Kidney epithelial cell (primary cell): ENCODE measurements at places on chromosomes 5 and 9. TPM values are rescaled to one million over a fixed set of nuclear protein-coding genes. Genes with fewer than 3 reads are reported as not detected.

DNA sequence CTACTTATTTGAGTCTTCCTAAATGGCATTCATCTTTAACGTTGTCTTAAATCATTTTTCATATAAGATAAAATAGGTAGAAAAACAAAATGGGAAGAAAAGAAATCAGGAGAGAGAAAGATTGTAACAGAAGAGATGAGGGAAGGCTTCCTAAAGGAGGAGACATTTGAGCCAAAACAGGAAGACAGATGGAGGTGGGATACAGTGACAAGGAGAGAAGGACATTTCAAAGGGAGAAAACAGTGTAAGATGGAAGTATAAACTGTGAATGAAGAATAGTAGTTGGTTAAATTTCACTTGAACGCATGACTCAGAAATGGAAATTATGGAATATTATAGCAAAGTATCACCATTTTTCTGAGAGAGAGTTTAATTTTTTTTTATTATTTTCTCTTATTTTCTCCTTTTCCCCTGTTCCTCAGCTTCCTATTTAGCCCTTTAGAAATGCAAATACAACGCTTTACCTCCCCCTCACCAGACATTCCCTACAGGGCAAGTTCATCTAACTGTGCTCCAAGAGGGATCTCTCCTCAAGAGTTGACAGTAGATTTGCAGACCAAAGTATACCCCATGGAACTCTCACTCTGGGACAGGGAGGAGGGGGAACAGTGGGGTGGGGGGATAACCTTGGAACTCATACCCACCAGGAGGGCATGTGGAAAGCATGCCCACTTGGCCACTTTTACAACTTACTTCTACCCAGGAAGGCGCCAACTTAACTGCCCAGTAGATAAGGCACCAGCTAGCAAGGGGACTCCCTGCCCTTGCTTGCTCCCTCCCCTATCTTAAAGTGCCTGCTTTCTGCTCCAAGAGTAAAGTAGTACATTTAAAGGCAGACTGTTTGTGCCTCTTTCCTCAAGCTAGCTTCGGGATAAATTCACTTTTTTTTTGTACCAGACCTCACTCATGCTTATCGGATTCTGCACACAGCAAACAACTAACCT is 304.7 kb upstream of the POU5F2 start:
- no peak for DNase-seq

- DNase-seq, result no peak
These were observed 2.9 kb downstream of the IFNE start for GRCh38 chr9:21479152-21479702.

DNA sequence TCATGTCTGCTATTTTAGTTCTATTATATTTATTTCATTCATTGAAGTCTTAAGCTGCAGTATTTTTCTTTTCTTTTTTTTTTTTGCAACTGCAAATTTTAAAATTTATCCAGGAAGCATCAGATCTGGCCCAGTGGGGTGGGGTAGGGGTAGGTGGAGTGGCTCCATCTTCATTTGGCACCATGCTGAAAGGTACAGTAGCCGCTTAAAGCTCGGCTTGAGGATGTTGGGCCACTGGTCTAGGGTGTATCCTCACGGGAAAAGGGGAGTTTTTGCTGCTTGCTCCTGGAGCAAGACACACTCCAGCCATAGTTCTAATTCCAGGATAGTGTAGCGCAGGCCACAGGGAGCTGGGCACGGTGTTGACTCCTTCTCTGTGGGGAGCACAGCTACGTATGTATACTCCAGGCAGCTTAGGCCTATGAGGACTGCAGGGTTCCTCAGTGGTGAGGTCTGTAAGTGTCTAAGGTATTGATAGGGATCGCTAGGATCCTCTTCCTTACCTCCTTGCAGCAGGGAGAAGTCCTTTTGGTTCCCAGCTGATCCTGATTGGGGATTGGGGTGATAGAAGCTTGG is 22.7 kb downstream of the RCL1 start:
- no peak for DNase-seq

DNA sequence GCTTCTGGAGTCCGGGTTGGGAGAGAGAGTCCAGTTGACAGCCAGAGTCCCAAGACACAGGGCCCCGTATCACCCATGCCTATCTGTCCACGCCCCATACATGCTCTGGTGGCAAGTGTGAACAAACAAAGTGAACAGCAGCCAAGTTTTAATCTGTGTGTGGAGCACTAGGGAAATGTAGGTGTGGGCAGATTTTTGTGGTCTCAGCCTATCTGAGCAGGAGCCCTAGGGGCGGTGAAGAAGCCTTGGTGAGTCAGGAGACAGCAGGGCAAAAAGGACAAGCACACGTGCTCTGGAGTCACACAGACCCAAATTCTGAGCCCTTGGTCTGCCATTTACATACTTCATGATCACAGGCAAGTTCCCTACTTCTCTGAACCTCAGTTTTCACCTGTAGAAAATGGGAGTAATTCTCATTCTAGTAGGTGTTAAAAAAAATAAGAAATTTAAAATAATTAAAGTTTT is 23.2 kb downstream of the EGR1 start:
- no peak for DNase-seq

DNA sequence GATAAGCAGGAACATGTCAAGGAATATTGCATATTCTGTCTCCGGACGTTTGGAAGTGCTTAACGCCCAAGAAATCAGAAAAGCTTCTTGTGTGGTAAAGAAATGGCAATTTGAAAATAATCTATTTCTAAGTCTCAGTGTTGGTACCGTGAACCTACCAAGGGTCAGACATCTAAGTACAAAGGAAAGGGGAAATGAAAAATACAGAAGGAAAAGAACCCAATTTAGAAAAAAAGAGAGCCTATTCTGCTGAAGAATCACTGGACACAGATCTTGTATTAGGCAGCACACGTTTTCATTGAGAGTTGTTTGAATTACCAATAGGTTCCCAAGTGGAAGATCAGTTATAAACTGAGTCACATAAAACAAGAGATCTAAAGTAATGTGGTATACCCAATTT is 46.9 kb upstream of the CEP78 start:
- DNase-seq, result no peak

CDKN2B-AS1 gene
- 0.04 and 0.14 TPM in 2 replicates for total RNA-seq

DNA sequence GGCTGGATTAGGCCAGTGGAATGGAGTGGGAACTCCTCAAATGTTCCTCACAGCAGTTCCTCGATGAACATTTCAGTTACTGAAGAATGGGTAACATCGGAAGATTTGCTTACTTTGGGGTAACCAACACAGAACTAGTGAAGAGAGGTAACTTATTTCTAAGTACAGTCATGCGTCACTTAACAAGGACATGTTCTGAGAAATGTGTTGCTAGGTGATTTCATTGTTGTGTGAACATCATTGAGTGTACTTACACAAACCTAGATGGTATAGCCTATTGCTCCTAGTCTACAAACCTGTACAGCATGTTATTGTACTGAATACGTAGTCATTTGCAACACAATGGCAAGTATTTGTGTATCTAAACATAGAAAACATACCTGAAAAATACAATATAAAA is 228.3 kb downstream of the MAST4 start:
- DNase-seq, result no peak

DNA sequence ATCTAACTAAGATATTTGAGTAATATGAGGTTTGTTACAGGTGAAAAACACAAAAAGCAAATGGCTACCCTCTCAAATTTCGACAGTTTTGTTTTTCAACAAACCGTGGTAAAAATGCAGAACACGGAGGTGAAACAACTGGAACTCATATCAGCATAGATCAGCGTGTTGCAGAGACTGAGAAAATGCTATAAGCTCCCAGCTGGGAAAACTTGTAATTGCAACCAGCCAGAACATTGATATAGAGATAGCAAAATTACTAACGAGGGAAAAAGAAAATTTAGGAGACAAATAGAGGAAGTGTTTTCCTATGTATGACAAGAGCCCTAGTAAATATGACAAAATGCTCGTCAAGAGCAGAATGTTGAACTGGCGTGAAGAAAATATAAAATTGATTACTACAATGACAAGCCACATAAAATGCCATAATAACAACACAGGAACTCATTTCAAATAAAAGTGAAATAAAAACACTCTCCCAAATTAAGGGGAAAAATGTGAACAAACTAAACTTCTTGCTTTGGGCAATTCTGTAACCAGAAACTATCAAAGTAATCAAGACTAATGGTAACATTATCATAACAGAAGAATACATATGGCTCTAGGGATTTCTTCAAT is 1989.8 kb downstream of the EFNA5 start:
- DNase-seq, result no peak

BTNL3 gene
- total RNA-seq, result not detected in 2 replicates

SCGB3A2 gene
- not detected in 2 replicates for total RNA-seq

DNA sequence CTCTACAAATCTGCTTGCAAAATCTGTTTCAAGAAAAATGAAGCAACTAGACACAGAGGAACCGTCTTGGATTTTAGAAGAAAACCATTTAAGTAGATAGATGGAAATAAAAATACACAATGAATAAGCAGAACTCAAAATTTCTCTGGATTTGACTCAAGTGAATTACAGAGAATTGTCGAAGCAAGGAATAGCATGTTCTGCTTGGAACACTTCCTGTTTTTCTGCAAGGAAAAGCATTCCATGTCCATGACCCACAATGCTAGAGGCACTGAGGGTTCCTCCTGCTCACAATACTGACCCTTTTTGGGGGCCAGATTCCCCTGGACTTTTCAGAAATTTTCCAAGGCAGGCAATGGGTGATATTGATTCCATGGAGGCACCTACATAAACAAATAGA is 29.8 kb downstream of the PRUNE2 start:
- DNase-seq, result no peak

DNA sequence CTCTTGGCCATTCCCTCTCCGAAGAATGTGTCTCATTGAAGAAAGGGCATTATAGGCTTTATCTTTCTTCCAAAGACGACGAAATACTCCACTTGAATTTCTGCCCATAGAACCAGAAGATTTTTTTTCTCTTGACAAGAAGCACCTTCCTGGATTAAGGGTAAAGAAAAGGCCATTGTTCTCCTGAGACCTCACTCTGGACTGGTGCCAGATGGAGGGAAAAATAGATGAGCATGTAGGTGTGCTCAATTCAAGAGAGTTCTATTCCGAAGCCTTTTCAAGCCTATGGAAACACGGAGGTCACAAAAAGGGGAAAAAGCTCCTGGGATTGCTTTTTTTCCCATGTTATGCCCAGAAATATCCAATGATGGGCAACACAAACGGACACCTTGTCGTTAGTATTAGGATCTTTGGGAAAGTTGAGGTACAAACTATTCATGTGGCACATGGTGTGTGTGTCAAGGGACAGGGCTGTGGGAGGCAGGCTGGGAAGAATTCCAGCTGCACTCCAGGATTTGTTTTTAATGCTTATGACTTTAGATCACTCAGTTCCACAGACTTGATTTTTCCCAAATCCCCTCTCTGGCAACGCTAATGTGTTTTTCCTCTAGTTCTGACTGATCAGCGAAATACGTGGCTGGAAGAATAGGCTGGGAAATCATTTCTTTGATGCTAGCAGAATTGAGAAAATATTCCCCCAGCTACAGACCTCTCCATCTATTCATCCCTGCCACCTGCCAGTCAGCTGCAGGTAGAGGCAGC is 89.9 kb downstream of the SIL1 start:
- no peak for DNase-seq

- DNase-seq, result no peak
These were observed 134.4 kb downstream of the AOPEP start for GRCh38 chr9:94860678-94861588.

- no peak for DNase-seq
These were observed 500 bp upstream of the MRPL22 start for GRCh38 chr5:154940375-154940771.

DNA sequence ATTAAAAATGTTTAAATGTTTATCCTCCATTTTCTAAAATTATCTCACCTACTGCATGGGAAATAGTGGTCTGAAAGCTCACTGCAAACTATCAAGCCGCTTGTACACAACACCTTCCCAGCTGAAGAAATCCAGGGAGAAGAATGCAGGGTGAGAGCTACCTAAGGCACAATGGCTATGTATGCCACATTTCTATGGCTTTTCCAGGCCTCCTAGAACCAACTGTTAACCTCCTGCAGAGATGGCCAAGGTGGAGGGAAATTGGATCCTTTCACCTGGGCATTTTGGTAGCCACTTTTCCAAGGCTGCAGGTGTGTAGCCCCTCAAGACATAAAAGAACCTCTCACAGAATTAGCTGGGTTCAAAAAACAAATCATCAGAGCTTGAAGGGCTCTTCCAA is 286.4 kb downstream of the EBF1 start:
- no peak for DNase-seq

DNA sequence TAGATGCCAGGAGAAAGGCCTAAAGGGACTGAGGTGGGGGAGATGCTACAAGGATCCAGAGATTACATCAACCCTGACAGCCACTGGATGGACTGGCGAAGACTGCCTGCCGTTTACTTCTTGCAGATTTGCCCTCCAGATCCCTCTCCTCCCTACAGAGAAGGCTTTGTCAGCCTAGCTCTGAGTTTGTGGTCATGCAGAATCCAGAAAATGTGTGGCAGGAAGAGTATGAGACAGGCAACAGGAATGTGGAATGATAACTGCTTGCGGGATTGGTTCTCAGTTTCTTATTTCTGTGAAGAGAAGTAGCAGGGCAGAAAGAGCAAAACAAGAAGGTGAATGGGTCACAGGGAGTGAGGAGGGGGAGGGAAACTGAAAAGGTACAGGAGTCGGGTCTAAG is 129.6 kb downstream of the TLE1 start:
- peak; percentile 95 for DNase-seq

RMRP gene
- 1,522 and 7,636 TPM in 2 replicates for total RNA-seq

DNA sequence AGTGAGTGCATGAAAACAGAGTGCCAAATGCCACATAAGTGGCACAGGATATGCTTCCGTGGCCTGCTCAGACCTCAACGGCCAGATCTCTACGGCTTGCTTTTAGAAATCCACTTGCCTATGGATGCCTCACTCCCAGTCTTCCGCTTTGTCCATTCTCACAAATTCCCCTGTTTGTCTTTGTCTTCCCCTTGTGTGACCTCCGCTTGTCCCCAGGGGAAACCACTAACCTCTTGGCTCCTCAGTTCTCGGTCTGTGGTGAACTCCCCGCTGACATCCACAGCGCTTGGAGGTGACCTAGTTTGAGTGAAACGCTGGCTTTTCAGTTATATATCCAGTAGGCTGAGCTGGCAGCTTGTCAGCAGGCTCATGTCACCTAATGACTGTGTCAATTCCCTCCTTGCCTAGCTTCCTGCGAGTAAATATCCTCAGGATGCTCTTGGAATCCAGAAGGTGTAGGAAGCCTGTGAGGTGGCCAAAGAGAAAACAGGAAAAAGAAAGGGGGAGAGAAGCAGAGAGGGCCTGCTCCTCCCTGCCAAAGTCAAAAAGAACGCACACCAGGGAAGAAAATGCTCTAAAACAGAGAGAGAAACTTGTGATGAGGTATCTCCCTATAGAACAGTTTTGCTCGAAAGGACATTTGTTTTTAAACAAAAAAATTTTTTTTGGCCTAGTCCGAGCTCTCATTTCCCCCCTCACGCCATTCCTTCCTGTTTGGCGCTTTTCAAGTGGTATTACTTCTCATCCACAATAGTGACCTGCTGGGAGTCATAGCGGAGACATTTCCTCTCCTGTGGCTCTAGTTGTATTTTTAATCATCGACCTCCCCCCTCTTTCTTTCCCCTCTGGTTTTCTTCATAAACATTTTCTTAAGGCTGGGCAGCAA is 101.6 kb upstream of the SPRY4 start:
- no peak for DNase-seq

SYNPO gene
- total RNA-seq, result 3.4 and 4.0 TPM in 2 replicates

WNT8A gene
- not detected in 2 replicates for total RNA-seq
